ENCODE measurements at places on chromosomes 11 and 22. TPM values are rescaled to one million over a fixed set of nuclear protein-coding genes. Genes with fewer than 3 reads are reported as not detected.

DNA sequence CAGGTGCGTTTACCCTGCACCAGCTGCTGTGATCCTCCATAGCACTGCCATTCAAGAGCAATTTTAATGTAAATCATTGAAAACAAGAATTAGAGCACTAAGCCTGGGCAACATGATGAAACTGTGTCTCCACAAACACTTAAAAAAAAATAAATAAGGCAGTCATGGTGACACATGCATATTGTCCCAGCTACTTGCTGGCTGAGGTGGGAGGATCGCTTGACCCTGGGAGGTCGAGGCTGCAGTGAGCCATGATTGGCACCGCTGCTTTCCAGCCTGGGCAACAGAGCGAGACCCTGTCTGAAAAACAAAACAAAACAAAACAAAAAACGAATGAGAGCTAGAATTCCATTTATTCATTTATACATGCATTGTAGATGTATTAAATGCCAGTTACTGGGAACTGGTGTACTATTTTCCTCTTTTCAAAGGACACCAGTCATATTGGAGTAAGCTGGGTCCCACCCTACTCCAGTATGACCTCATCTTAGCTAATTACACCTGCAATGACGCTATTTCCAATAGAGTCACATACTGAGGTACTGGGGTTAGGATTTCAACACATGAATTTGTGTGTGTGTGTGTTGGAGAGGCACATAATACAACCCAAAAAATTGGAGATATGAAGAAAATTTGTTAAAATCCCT lies 101.9 kb downstream of the MICAL2 start:
- DNase-seq = no peak

DNA sequence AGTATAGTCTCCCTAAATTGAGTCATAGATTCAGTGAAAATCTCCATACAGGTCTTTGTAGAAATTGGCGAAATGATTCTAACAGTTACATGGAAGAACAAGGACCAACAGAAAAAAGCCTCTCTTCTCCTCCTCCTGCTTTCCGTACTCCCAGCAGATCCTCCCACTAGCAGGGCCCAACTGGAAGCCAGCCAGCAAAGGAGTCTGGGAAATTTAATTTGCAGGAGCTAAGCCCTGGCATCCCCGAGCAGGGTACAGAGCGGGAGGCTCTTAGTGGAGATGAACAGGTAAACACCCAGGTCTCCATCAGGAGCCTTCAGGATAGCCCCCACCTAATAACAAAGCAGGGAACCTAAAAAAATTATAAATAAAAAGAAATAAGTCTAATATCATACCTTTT lies 1473.8 kb downstream of the TBC1D22A start:
- DNase-seq = no peak

Gene SPI1
- 3.9 TPM for polyA plus RNA-seq

DNA sequence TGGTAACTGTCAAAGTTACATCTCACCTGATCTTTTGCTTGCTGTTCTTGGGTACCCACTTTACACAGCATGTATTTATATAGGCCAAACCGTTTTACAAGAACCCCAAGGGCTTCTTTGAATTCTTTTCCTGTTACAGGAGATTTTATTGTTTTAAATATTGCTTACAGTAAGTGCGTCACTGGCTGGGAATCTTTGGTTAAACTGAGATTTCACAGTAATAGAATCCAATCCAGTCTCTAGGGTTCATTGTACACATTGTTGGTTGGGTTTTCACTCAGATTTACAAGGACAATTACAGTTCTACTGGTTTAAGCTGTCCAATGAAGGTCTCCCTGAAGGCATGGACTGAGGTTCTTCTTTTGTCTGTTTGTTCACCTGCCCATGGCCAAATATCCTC lies 171.7 kb downstream of the INSC start:
- DNase-seq = no peak

- no peak for DNase-seq
These were observed 204.9 kb downstream of the LARGE1 start for GRCh38 chr22:33715237-33715985.

GRCh38 chr11:12669930-12670329 lies 4.3 kb upstream of the TEAD1 start:
- no peak for DNase-seq

Data from ovary (tissue), 10 donors.